NCI-H774 (cell line): ENCODE measurements at places on chromosomes 7 and 10.

- no peak for DNase-seq
These were observed 71.1 kb upstream of the GLCCI1 start for GRCh38 chr7:7897509-7897908.

DNA sequence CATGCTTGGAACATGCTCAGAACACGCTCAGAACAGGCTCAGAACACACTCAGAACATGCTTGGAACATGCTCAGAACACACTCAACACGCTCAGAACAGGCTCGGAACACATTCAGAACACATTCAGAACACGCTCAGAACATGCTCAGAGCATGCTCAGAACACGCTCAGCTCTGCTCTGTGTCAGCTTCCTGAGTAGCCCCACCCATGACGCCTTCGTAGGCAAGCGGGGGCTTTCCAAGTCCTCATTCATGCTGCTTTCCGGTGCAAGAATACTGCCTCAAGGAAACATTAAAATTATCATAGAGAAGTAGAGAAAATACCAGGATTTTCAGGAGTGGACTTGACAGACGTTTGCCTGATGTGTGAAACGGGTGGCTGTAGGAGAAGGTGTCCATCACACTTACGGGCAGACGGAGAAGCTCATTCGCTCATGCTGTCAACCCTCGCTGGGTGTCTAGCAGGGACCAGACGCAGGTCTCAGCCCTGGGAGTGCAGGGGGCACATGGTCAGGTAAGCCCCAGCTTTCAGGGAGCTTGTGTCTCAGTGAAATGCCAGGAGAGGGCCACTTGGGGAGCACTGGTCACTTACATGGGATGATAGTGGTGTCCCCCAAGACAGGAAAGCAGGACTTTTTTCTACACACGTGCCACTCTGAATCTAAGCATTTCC is 24.7 kb downstream of the EN2 start:
- DNase-seq: no peak

DNA sequence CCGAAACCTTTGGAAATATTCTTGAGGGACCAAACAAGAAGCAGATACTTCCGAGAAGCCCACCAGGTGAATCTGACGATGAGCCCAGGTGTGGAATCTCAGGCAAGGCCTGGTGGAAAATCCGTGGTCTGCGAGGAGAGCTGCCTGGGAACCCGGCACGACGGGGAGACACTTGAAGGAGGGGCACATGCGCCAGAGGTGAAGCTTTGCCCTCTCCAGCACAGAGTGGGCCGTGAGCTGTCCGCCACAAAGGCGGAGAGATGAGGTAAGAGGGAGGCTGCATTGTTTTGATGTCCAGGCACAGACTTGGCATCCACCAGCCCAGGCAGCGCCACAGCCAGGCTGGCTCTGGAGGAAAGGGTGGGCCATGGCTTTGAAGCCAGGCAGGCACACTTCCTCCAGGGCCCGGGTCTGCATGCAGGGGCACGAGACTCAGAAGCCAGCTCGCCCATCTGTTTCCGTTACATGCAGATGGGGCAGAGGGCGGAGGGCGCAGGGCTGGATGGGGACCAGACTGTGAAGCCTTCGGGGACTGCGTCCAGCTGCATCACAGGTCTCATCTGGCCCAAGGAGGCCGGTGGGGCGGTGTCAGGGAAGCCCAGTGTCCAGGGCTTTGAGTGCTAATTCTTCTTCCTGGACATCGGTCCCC is 45.4 kb downstream of the CALML3 start:
- no peak for DNase-seq

DNA sequence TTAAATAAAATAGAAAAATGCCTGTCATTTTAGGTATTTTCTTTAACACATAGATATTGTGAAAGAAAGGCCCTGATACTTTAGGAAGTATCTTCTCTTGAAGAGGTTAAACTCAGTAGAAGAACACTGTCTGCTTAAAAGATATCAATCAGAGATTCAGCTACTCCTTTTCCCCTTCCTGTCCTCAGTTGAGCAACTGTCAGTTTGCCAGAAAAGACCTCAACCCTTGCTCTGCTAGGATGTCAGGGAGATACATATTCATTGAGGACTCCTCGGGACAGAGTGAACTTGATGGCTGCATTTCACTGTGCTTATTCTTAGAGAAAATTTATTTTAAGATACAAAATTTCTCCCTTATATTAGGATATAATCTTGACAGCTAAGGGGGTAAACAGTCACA is 173.6 kb upstream of the CACNA2D1 start:
- no peak for DNase-seq

GRCh38 chr10:26932576-26932975 is 71.8 kb upstream of the ABI1 start:
- DNase-seq: no peak

- no peak for DNase-seq
These were observed 13.3 kb downstream of the EMX2 start for GRCh38 chr10:117555863-117556262.

- no peak for DNase-seq
These were observed 1.2 kb upstream of the MEOX2 start for GRCh38 chr7:15687546-15688278.

- DNase-seq: no peak
These were observed 615.3 kb upstream of the MGMT start for GRCh38 chr10:128851726-128852125.

DNA sequence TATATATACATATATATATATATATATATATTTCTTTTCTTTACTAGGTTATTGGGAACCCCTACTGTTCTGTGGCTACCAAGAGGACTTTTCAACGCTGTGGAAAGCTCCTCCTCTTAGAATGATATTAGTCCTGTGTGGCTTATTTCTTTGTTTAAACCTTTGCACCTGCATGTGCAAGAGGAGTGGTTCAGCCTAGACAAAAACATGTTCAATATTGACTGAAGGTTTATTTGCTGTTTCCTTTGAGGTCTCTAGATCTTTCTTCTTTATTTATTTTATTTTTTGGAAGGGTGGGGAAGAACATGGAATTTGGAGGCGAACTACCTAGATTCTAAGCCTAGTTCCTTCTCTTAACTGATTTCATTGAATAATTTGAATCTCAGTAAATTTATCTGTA is 118.1 kb downstream of the GNAT3 start:
- DNase-seq: peak; percentile 86

- DNase-seq: no peak
These were observed 41.6 kb downstream of the MRPS33 start for GRCh38 chr7:140972876-140973829.

- DNase-seq: no peak
These were observed 156.0 kb downstream of the PLCE1 start for GRCh38 chr10:94149702-94150101.

DNA sequence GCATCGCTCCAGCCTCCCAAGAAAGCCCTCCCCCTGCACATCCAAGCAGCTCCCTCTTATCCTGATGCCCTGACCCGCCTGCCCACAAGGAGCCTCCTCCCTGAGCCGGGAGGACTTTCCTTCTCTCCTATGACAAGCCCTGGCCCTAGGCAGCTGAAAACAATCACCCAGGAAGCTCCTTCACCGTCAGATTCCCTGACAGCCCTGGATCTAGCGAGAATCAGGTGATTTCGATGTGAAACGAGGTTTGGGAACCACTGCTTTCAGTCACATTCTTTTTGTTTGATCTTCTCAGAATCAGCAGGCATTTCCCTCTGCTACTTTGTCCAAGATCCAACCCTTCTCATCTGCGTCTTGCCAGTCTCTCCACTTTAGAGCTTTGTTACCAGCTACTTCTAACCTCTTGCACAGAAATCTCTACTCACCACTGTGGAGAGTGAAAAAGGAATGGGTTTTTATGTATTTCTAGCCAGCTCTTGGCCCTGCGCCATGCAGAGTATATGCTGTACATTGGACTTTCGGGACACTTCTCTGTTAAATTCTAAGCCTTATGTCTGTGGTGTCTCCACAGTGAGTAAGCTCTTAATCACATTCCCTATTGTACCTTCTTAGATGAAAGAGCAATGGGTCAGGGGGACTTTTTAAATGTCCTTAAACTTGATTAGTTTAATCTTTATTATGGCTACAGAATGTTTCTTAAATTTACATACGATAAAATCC is 253.2 kb upstream of the C7orf33 start:
- DNase-seq: no peak

GRCh38 chr7:135755351-135755753 is 6.7 kb upstream of the FAM180A start:
- DNase-seq: peak; percentile 87

DNA sequence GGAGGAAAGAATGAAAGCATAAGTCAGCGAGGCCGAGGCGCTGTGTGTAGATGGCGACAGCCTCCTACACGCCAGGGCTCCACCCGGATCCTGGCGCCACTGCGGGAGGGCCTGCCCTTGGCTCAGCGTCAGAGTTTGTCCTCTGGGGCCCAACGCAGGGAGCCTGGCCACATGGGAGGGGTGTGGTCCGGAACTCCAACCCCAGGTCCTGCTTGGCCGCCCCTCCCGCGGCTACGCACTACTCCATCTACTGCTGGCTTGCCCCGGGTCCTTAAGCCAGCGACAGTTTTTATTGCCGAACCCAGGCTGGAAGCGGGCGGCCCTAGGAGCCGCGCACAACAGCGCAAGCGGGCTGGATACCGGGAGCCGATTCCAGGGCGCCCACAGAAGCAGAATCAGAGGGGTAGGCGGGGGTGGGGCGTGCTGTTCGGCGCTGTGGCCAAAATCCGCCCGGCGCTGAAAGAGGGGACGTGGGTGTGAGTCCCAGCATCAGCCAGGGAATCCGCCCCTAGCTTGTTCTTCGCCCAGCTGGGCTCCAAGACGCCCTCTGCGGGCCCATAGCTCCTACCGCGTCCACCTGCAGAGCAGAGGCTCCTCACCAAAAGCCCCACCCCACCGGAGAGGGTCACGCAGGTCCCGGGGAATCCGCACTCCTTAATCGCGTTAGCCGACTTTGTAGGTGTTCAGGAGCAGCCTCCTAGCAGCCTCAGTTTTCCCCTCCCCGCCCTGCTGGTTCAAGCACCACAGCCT is 4.5 kb downstream of the KAZALD1 start:
- peak; percentile 59 for DNase-seq

- DNase-seq: no peak
These were observed 786.5 kb upstream of the C7orf33 start for GRCh38 chr7:147804032-147804431.

- peak; percentile 25 for DNase-seq
These were observed 977 bp upstream of the SFR1 start for GRCh38 chr10:104120903-104121484.

- no peak for DNase-seq
These were observed 78.7 kb downstream of the KIAA1217 start for GRCh38 chr10:24287559-24288195.

DNA sequence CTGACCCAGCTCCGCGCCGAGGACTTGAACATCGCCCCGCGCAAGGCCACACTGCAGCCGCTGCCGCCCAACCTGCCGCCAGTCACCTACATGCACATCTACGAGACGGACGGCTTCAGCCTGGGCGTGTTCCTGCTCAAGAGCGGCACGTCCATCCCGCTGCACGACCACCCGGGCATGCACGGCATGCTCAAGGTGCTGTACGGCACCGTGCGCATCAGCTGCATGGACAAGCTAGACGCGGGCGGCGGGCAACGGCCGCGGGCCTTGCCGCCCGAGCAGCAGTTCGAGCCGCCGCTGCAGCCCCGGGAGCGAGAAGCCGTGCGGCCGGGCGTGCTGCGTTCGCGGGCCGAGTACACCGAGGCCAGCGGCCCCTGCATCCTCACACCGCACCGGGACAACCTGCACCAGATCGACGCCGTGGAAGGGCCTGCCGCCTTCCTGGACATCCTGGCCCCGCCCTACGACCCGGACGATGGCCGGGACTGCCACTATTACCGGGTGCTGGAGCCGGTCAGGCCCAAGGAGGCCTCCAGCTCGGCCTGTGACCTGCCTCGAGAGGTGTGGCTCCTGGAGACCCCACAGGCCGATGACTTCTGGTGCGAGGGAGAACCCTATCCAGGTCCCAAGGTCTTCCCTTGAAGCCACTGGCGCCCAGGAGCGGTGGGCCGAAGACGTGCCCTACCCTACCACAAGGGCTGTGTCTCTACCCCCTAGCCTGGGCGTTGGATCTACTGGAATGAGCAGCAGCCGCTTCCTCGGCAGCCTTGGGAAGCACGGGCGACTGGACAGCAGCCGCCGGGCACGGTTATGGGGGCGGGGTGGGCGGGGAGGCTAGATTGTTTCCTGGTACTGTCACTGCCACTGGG is 945 bp downstream of the ADO start:
- no peak for DNase-seq

- no peak for DNase-seq
These were observed 188.4 kb downstream of the DGKI start for GRCh38 chr7:137658190-137658900.

- no peak for DNase-seq
These were observed 12.1 kb upstream of the TRPV6 start for GRCh38 chr7:142897691-142898090.

DNA sequence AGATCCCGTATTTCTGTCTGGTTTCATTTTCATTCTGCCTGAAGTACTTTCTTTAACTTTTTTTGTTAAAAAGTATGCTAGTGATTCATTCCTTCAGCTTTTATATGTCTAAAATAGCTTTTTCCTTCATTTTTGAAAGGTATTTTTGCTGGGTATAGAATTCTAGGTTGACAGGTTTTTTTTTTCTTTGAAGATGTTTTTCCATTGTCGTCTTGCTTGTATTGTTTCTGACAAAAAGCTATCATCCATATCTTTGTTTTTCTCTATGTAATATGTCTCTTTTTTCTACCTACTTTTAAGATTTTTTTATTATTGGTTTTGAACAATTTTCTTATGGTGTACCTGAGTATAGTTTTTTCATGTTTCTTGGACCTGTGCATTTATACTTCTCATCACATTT is 8.2 kb downstream of the CUTC start:
- no peak for DNase-seq

GRCh38 chr7:51024867-51025266 is 242.2 kb upstream of the GRB10 start:
- no peak for DNase-seq

GRCh38 chr10:74628136-74628535 is 198.3 kb upstream of the KAT6B start:
- DNase-seq: no peak

GRCh38 chr7:151660141-151660540 is 140.4 kb upstream of the RHEB start:
- DNase-seq: no peak

DNA sequence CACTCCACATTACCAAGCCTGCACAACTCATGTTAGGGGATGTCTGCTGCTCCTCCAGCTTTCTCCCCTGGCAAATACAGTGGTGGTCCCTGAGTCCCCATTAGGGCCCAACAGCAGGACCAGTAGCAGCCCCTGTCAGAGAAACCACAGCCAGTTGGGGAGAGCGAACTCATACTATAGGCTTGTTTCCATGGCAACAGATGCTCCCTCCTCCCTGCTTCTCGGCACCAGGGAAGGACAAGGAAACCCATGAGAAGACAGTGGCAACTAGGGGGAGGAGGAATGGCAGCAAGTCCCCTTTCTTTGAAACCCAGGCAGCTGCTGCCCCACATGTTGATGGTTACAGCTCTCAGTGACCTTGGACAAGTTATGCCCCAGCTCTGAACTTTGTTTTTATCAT is 326.4 kb downstream of the KCNMA1 start:
- DNase-seq: no peak
